ENCODE measurements at places on chromosomes 7 and 10.

DNA sequence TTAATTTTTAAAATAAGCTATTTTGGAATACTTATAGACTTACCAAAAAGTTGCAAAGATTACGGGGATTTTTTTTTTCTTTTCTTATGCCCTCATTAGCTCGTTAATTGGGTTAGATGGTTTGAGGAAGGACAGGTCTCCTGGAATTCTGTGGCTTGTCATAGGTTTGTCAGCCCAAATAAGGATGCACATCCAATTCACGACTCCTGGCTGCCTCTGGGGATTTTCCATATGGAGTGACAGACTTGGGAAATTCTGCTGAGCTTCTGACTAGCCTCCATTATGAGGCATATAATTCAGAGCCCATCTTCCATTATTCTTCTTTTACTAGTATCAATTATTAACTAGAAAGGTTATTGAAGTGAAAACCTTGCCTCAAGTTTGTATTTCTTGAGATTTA is 102.1 kb downstream of the AUTS2 start:
- DNase-seq, result no peak

- DNase-seq, result no peak
Measured at GRCh38 chr7:150538259-150538658, 23.6 kb downstream of the GIMAP7 start.

DNA sequence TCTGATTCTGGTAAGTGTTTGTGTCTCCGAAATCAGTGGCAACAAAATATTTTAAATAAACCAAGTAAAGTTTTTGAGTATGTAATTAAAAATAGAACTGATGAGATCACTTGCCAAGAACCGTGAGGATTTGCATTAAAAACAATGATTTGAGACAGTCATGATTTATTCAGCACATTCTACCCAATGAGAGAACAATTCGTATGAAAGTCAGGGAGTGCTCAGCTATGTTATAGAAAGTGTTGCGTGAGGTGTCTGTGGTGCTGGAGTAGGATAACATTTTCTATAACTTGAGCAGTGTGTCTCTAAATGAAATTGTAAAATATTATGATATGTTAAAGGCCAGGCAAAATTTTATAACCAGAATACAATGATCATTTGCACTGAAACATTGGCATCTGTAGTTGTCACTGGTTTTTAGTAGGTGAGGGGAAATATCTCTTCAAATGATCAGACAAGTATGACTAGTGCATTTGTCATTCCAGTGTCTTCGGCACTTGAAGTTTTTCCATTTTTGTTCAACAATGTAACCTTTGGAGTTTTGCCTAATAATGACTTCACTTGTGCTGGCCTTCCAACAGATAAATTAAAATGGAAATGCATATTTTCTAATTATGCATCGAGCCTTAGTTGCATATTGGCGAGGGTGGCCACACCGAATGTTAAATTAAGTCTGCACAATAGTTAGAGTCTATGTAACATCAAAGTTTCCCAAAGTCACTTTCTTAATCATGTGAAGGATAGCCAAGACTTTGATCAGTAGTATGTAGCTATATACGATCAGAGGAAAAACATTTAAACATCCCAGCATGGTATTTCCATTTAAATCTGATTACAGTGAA is 335.9 kb downstream of the GFRA1 start:
- DNase-seq, result no peak

DNA sequence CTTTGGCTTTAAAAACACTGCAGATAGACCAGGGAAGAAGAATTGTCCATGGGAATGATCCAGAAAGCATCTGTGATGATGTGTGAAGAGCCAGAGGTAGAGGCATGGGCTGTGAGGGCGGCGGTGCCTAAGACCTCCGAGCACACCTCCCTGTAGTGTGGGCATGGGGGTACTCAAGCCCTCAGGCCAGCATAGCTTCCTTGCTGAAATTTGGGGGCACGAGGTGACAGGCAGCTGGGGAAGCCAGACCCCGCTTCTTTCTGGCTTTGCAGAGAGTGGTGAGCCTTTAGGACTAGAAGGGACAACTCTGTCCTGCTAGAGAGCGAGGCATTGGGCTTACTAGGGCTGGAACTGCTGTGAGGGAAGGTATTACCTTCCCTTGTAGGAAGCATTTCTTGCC is 187.7 kb upstream of the SH2B2 start:
- DNase-seq, result no peak

DNA sequence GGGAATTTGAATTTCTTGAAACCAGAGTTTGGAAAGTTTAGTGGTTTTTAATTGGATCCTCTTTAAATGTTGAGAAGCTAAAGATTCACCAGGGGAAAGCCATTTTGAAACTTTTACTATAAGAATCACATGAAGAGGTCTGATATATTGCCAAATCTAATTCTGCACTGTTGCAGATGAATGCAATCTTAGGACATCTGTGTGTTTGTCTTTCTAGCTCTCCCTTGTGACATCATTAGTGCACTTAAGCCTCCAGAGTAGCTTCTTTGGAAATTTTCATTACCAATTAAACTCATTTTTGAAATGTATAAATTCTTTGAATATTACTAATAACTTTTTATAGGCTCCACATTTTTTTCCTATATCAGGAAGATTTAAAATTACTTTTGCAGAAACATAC is 160.2 kb downstream of the BICC1 start:
- no peak for DNase-seq

GRCh38 chr7:28389504-28390395 is 22.6 kb upstream of the CREB5 start:
- peak; percentile 62 for DNase-seq

DNA sequence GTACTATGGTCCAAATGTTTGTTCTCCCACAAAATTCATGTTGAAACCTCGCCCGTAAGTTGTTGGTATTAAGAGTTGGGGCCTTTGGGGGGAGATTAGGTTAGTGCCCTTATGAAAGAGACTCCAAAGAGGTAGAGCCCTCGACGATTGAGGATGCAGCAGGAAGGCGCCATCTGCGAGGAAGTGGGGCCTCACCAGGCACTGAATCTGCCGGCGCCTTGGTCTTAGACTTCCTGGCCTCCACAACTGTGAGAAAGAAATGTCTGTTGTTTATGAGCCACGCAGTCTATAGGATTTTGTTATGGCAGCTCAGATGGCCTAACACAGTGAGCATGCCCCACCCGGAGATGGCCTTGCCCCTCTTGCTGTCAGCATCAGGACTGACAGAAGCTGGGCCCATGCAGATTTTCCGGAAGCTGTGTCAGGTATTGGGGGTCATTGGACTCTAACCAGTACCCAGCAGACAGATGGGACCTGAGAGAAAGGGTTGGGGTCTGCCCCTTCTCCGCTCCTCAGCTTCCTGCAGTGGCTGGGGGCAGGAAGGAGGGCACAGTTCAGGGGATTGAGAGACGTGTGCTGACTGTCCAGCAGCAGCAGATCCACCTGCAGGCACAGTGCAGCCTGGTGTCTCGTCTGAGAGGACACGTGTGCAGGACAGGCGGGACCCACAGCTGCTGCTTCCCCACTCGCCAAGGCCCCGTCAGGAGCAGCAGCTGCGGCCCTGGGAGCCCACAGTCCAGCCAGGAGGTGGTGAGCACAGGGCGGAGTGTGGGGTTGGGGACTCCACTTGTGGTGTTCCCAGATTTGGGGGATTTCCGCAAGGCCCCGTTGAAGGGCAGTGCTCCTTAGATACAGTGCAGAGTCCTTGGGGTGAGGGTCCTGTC is 47.8 kb downstream of the MGMT start:
- DNase-seq, result no peak

DNA sequence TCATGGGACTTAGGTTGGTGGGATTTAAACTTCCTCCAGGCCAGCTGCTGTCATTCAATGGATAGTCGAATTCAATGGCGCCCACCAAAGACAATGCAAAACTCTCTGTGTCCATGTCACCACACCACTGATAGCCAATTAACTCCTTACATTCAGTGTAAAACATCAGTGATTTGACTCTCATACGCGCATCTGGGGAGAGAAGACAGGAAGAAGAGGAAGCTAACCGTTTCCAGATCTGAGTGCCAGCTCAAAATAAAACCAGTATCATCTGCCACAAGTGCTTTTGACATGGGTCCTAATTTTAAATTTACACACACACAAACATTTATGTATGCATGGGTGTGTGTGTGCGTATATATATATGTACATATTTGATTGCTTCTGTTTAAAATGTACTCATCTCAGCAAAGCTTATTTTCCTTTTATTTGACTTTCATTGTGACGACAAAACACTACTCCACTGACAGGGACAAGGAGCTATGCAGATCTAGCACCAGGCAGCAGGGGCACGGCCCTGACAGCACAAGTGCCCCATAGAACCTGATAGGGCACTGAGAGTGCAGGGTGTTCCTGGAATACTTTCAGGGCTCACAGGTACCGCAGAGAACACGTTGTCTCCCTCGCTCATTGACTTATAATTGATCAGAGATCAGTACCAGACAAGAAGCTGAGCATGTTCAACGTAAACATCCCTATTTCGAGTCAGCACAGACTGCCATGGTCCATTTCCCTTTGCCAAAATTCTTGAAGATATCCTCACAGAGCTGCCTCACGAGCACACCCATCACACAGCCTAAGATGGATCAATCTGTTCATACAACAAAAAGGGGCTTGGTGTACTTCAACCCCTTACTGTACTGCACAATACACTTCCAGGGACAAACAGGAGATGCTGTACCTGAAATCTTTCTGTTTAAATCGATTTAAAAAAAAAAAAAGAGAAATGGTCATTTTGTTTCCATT is 176.1 kb downstream of the COBL start:
- DNase-seq, result no peak

- no peak for DNase-seq
Measured at GRCh38 chr7:1952781-1953180, 280.0 kb downstream of the MAD1L1 start.

DNA sequence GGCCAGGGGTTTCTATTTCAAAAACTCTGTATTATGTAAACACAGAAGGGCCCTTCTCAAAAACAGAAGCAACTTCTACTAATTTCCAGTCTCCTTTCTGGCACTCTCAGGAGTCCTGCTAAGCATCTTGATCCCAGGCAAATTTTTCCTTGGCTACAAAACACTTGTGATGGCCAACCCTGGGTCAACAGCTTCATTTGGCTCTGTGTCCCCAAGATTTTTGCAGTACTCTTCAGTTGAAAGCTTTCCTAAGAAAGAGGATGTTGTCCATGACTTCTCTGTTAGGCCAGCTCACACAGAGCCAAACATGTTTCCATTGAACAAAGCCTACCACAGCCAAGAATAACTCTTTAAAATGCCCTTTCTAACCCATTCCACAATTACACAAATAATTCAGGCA is 99.0 kb upstream of the EGR2 start:
- DNase-seq, result no peak

GRCh38 chr10:69655868-69656555 is 26.0 kb downstream of the FAM241B start:
- DNase-seq, result no peak

DNA sequence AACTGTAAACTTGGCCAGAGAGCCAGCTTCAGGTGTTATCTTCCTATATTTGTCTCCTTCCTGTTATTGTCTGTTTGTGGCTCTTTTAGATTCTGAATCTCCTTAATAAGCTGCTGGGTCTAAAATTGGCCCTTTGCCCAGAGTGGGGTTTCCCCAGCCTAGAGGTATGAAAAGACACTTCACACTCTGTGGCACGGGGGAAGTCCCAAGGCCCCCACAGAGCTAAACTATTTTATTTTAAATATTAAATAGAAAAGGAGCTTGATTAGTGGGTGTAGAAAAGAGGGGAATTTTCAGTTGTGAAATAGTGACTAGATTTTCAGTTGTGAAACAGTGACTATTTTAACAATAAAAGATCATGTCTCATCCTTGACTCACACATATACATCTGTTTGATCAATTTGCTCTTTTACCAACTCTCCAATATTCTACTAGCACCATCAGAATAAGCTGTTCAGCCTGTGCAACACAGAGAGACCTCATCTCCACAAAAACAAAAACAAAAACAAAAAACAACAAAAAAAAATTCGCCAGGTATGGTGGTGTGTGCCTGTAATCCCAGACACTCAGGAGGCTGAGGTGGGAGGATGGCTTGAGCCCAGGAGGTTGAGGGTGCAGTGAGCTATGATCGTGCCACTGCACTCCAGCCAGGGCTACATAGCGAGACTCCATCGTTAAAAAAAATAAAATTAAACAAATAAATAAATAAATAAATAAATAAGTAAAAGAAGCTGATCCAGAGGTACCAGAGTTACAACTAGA is 24.9 kb upstream of the ADO start:
- peak; percentile 38 for DNase-seq

- DNase-seq, result no peak
Measured at GRCh38 chr7:71472962-71473361, 341.0 kb downstream of the GALNT17 start.

- no peak for DNase-seq
Measured at GRCh38 chr10:71845410-71846405, 5.3 kb downstream of the PSAP start.

- no peak for DNase-seq
Measured at GRCh38 chr10:100579261-100580090, 43.7 kb downstream of the HIF1AN start.

DNA sequence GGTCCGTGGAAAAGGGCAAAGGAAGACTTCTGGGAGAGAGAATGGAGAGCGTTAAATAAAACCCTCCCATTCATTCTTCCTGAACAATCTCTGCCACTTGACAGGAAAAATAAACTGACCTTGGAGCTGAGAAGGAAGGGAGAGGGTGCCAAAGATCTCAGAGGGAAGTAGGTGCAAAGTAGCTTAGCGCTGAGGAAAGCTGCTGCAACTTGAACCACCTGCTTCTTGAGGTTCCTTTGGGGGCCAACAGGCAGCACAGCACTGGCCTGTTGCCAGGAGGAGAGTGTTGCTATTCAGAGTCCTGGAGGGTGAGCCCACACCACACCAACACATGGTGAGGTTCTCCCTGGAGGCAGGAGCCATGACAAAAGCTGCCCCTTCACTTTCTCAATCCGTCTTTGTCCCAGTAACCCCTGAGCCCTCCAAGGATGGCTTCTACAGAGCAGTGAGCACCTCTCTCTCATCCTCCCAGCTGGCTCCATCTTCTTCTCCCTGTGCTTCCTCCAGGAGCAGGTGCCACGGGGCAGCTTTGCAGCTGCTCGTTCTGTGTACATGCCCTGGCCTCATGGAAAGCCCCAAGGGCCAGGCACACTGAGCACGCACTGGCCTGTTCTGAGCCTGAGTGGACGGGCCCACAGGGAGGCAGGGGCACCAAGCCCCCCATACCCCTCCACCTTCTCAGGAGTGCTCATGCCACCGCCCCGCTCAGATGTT is 101.3 kb downstream of the STRA8 start:
- DNase-seq, result no peak

GRCh38 chr7:2003931-2004812 is 228.6 kb downstream of the MAD1L1 start:
- DNase-seq, result peak; percentile 40

- DNase-seq, result no peak
Measured at GRCh38 chr7:77899516-77899915, 100.9 kb downstream of the PHTF2 start.

DNA sequence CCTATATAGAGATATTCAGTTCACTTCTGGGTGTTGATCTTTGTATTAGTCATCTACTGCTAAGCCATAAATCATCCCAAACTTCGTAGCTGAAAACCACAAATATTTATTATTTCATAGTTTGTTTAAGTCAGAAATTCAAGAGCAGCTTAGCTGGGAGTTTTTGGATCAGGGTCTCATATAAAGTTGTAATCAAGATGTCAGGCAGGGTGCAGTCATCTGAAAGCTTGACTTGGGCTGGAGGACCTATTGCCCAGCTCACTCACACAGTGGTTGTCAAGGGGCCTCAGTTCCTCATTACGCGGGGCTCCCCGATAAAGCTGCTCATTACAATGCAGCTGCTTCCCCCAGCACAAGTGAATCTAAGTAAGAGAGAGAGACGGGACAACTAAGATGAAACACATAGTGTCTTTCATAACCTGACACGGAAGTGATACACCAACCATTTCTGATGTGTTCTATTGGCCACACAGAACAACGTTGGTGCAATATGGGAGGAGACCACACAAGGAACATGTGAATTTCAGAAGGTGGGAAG is 15.7 kb downstream of the PPP1R3C start:
- no peak for DNase-seq

Data from right cardiac atrium (tissue), 5 donors.